ENCODE measurements at places on chromosomes 4 and X. TPM values are rescaled to one million over a fixed set of nuclear protein-coding genes. Genes with fewer than 3 reads are reported as not detected.

XPNPEP2 gene
- 29.3 TPM for total RNA-seq

PAGE3 gene
- total RNA-seq: not detected

MAGED4 gene
- 2.9 TPM for total RNA-seq

SPOCK3 gene
- total RNA-seq: not detected

METAP1 gene
- 43.3 TPM for total RNA-seq

ADD1 gene
- 297 TPM for total RNA-seq

NLGN3 gene
- 0.67 TPM for total RNA-seq

USP27X gene
- 4.1 TPM for total RNA-seq

TBC1D25 gene
- total RNA-seq: 15.0 TPM

ABHD18 gene
- total RNA-seq: 8.0 TPM

TLR2 gene
- total RNA-seq: 39.8 TPM

DGKK gene
- not detected for total RNA-seq

MAGEB2 gene
- not detected for total RNA-seq

SH3TC1 gene
- 36.6 TPM for total RNA-seq

NAA11 gene
- total RNA-seq: not detected

PPARGC1A gene
- 20.7 TPM for total RNA-seq

CCSER1 gene
- 7.0 TPM for total RNA-seq

HPGDS gene
- total RNA-seq: 2.5 TPM

TRIML1 gene
- total RNA-seq: not detected

CSTF2 gene
- 9.3 TPM for total RNA-seq

GPC3 gene
- 13.5 TPM for total RNA-seq

GABRQ gene
- not detected for total RNA-seq

MAMLD1 gene
- 10.9 TPM for total RNA-seq

FAM184B gene
- total RNA-seq: not detected

HELT gene
- not detected for total RNA-seq

HPSE gene
- 4.4 TPM for total RNA-seq

FAT4 gene
- 22.8 TPM for total RNA-seq

SMIM10L2A gene
- 0.42 TPM for total RNA-seq

REST gene
- 31.9 TPM for total RNA-seq

H2AZ1 gene
- 105 TPM for total RNA-seq

HSFX4 gene
- not detected for total RNA-seq

MAGEA2 gene
- not detected for total RNA-seq

SCML1 gene
- 12.7 TPM for total RNA-seq

P2RY8 gene
- 2.8 TPM for total RNA-seq

KLHL4 gene
- total RNA-seq: 4.0 TPM

PARM1 gene
- total RNA-seq: 113 TPM

NDNF gene
- 4.6 TPM for total RNA-seq

All from posterior vena cava (tissue), 2 donors.